ENCODE measurements at places on chromosomes 12 and 14.
A peak's percentile ranks its signal among the peaks of the same experiment; 100 is the strongest.

DNA sequence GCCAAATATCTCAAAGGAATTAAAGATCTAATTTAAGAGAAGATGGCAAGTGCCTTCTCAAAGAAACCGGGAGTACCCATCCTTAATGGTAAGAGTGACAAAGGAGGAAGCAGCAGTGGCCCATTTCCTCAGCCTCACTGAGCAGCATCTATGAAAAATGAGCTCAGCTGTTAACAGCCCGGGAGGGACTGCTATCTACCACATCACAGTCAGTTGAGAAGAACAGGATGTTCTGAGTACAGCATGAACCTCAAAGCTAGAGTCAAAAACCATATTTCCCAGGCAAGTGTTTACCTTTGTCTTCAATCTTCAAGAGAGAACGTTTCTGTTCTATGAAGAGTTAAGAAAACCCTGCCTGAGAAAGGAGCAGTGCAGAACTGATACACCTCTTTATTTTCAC lies 115.0 kb downstream of the BTG1 start:
- DNase-seq, result peak; percentile 53

DNA sequence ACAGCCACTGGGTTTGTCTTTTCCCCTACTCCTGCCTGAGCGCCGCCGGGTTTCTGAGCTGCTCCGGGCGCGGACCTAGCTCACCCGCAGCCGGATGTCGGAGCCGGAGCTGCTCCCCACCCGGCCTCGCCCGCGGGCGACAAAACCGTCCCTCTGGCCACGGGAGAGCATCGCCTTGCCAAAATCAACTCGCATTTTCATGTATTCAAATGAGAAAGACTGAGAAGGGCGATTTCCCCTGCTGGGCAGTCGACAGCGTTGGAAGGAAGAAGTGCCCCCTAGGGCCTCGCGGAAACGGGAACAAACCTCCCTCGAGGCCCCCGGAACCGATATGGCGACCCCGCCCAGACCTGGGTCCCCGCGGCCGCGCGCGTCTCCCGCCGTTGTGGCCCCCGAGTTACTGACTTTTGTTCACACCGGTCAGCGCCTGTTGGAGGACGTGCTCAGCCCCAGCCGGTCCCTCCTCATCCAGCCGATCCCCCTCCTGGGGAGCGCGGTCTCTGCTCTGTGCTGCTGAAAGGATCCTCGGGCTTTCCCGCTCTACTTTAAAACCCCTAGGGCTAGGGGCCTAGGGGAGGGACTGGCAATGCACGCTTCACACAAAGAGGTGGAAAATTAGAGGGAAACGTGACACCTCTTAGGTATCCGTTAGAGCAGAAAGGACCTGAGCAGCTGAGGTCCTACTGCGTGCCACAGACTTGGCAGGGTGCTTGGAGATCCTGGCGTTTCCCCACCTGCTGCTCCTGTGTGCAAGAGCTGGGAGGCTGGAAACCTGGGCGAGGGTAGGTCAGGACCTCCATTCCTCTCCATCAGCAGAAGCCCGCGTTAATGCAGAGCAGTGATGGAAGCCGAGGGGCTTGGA lies 4.3 kb downstream of the TTC6 start:
- no peak for DNase-seq

GRCh38 chr12:52029685-52030084 lies 21.6 kb upstream of the NR4A1 start:
- no peak for DNase-seq

- no peak for DNase-seq
Observed at GRCh38 chr12:100127766-100128511, 14.7 kb downstream of the BLTP3B start.

DNA sequence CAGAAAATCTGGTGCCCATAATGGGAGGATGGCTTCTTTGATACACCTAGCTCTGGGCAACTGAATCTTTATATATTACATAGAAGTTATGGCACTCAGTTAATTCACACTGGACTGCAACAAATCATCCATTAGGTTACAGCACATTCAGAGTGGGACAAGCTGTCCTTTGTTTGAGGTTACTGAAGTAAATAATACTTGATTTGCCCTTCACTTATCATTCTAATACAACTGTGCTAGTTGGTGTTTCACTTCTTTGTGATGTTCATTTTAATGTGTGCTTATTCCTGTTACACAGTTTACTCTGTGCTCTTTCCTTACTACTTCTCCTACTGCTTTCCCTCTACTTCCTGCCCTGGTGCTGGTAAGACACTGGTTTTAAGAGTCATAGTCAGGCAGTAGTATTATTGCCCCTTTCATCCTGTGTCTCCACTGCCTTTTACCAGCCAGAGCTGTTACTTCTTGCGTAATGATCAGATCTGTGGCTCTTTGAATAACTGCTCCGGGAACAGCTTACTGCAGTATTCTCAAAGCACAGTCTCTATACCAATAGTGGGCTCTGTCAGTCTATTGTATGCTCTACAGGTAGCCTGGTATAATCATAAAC lies 36.4 kb upstream of the GXYLT1 start:
- DNase-seq, result no peak

DNA sequence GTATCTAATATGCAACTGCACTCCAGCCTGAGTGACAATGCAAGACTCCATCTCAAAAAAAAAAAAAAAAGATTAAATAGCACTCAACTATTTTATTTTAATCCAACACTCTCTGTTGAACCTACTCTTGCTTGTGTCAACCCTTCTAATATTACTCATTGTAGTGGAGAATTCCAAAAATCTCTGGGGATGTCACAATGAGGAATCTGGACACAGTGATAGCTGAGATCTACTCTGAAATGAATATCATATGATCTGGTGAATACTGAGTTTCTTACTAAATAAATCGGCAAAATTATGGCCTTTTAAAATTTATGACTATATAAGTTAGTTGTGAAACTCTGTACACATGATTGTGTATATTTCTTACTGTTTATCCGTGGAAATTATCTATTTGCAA lies 418.2 kb downstream of the BCAT1 start:
- DNase-seq, result no peak

DNA sequence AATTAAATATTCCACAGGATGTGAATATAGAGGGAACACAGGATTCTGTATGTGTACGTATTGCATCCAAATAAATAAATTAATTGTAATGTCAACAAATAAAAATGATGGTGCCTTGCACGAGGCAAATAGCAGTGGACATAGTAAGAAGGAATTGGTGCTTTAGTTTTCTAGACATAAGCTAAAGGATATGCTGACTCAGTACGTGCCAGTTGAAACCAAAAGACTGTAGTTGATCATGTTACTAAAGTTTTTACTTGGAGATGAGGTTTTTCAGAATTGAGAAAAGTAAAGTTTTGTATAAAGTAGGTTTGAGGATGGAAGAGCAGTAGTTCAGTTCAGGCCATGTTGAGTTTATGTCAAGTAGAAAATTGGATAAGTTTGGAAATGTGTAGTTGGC lies 807.2 kb downstream of the SLC16A7 start:
- no peak for DNase-seq

- no peak for DNase-seq
Observed at GRCh38 chr14:21042918-21043317, 756 bp downstream of the RNASE7 start.

GRCh38 chr14:101828046-101828445 lies 66.5 kb downstream of the PPP2R5C start:
- DNase-seq, result no peak

- no peak for DNase-seq
Observed at GRCh38 chr14:37753459-37753858, 158.0 kb downstream of the TTC6 start.

Measured in stimulated activated CD4-positive, alpha-beta T cell treated with anti-CD3 and anti-CD28 coated beads, Interleukin-4, amount 100 ng/mL, for 24 hours (primary cell).